ENCODE measurements at places on chromosomes 6 and 20.

DNA sequence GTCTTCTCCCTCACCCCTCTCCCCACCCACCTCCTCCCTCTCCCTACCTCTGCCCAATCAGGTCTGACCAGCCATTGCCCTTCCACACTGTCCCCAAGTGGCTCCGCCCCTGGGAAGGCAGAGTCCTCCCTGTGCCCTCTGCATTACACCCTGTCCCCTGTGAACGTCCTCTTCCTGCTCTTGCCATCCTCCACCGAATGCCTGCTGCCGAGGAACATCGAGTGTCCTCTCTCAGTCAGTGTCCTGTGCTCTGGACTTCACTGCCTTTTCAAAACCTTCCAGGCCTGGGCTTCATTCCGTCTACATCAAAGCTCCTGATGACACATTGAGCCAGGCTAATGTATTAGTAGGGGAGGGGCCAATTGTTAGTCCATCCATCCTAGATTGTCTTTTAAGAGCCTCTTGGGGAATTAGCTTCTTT is 3.3 kb upstream of the PACSIN1 start:
- no peak for DNase-seq

DNA sequence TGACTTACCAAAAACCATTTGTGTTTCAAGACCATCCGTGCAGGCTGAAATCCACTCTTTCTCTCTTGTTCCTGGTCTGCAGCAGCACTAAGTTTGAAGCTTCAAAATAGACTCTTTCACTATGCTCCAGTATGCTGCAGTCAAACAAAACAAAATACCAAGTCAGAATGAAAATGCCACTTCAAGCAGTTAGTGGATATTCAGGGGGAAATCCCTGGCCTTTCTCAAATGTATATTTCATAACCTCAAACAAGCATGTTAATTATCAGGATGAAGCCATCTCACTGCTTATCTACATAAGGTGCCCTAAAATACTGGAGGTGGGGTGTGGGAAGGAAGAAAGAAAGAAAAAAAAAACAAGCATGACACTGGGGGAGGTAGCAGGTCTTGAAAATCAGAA is 103.5 kb downstream of the ATXN1 start:
- no peak for DNase-seq

- DNase-seq, result no peak
These were observed 58.8 kb downstream of the ZBTB9 start for GRCh38 chr6:33513213-33513612.

DNA sequence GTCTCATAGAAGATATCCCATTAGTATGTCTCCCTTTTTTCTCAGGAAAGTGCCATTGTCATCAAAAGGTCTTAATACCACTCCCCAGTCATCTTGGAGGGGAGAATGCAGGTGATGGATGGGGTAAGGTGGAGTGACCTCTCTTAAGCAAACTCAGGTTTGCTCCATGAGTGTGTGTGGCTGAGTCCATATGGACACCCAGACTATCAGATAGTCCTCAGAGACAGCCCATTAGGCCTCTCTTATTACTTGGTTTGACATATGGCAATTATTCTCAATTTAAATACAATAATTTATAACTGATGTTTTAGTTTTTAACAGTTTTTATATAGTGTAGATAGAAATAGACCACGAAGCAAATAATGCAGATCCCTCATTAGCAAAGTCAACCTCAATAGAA is 23.2 kb downstream of the LAMA4 start:
- DNase-seq, result no peak

GRCh38 chr6:169112483-169113320 is 140.9 kb downstream of the THBS2 start:
- no peak for DNase-seq

Data from CD4-positive, alpha-beta T cell (primary cell).